ENCODE measurements at places on chromosomes 11 and 22.

- DNase-seq, result no peak
Observed at GRCh38 chr11:130089674-130090073, 20.0 kb downstream of the APLP2 start.

DNA sequence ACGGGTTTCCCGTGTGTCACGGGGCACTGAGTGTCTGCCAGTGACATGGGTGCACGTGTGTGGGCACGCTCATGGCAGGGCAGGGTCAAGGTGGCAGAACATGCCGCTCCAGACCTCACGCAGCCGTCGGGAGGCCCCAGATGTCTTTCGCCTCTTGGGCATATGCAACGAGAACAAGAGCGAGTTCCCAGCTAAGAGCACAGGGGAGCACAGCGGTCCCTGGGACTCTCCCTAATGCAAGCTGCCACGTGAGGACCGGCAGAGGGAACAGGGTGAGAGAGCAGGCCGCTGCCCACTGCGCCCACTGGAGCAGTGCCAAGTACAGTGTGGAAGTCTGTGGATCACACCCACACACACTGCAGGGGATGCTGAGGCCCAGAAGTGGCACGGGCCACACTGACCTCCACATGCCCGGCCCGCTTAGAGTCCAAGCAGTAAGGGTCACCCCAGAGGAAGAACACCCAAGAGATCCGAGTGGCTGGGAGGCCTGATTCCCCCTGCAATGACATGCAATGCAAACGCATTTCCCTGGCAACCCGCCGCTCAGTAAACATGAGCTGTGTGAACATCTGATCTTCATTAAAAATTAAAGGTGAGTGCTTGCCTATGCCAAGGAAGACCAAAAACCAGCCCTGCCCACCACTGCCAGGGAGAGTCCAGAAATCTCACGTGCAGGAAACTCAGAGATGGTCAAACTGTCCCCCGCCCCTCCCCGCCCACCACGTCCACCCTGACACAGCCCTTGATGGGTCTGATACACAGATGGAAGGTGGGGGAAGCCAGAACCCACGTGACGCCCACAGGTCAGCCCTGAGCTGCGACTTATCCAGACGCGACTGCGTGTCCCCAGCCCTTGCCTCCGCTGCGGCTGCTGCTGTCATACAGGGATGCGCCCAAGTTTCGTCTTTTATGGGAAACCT, 11.7 kb downstream of the CERK start:
- DNase-seq, result no peak

DNA sequence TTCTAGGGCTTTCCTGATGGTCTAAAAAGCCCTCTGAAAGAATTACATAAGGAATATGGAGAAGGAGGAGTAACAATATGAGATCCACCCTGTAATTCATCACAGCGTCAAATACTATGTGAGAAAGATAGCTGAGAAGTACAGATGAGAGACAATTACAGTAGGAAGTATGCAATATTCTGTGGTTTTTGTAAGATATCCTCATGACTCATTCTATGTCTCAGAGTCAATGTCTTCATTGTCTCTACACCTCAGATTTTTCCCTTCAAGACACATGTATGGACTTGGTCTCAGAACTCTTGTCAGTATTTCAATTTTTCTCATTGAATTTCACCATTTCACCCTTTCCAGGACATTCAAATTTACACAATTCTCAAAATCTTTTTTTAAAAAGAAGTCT, 343.3 kb upstream of the CTSC start:
- DNase-seq, result no peak

- DNase-seq, result no peak
Observed at GRCh38 chr11:68471360-68472340, 11.1 kb downstream of the PPP6R3 start.

GRCh38 chr11:125341676-125342075, 154.4 kb downstream of the FEZ1 start:
- DNase-seq, result no peak

DNA sequence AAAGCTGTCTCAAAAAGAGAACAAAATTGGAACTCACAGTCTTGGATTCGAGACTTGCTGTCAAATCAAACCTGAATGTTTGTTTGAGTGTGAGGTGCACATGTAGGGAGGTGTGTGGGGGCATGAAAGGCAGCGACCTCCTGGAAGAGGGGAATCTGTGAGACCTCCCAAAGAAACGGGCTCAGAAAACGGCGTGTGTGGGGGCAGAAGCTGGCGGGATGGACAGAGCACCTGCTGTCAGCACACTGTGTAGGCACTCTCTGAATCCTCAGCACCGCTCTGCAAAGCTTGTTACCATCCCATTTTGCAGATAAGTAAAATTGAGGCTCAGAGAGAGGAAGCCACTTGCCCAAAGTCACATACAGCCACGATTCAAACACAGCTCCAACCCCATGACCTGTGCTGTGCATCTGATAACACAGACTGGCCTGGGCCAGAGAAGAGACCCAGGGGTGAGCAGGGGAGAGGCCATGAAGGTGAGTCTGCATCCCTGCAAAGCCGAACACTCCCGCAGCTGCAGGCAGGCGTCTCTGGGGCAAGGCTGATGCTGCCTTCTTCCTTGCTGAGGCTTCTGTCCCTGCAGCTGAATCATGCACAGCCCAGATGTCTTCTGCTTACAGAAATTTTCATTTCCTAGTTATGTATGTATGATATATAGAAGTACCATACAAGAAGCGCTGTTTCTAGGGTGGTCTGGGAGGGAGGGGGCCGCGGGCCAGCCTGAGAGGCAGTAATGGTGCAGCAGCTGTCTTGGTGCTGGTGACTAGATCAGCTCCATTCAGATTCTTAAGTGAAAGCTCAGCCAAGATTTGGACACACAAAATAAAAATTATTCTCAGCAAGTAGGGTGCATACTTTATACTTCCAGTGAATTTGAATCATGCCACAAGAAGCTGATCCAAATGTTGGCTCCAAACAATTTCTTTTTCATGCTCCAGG, 67.3 kb upstream of the SHISAL1 start:
- DNase-seq, result no peak

- DNase-seq, result no peak
Observed at GRCh38 chr11:125397421-125397820, 98.6 kb downstream of the FEZ1 start.

DNA sequence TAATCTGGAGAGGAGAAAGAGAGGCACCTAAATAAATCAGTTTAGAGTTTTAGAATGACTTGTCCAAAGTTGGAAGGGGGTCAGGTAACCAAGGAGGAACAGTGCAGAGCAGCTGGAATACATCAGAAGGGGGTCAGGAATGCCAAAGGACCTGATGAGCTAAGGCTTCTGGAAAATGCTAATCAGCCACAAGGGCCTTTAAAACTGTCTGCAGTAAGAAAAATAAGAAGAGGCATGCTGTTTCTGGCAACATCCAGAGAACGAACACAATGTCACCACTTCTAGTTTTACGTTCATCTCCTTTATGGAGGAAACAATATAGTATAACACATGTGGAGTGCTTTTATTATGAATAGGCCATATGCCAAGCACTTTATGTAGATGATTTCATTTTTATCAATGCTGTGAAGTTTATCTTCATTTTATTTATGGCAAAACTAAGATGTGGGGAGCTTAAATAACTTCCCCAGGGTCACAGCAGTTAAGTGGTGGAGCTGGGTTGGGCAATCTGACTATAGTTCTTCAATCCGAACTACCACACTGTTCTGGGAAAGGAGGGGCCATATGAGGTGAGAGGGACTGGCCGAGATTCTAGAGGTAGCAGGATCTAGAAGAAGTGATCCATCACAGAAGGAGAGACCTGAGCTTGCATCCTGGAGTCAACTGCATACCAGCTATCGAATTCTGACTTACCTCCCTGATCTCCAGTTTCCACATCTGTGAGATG, 22.6 kb downstream of the ACO2 start:
- DNase-seq, result no peak

- DNase-seq, result peak; percentile 12
Observed at GRCh38 chr22:24758164-24758799, 16.2 kb downstream of the PIWIL3 start.

DNA sequence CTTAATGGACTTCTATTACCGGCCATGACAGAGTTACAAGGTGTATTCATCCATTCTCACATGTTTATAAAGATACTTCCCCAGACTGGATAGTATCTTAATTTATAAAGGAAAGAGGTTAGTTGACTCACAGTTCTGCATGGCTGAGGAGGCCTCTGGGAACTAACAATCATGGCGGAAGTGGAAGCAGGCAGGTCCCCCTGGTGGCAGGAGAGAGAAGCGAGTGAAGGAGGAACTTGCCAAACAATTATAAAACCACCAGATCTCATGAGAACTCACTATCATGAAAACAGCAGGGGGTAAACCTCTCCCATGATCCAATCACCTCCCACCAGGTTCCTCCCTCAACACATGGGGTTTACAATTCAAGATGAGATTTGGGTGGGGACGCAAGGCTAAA, 170.0 kb upstream of the PDGFD start:
- DNase-seq, result no peak

DNA sequence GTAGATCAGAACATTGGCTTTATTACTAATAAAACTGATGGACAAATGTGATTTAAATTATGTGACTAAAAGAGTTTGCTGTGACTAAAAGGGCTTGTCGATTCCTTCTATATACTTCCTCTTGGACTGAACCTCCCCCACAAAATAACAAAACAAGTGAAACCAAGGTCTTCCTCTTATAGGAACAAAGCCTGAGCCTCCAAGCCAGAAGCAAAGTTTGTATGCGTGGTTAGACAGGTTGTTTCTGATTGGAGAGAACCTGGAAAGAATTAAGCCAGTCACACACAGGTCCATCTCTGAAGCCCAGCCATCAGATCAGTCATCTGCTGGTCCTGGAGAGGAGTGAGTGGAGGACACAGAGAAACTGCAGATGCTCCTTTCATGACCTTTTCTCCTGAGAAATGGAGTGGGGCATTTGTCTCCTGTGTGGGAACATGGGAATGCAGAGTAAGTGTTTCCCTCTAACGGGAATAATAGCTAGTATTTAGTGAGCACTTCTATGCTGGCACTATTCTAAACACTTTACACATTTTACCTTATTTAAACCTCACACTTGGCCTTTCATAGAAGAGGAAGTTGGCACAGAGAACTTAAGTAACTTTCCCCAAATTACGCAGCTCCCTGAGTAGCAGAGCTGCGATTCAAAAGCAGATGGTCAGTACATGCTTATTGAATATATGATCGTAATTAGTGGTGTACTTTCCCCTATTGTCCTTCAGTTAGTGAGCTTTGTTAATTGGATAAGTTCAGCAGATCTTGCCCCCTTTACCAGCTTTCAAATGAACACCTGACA, 77.1 kb downstream of the UVRAG start:
- no peak for DNase-seq

DNA sequence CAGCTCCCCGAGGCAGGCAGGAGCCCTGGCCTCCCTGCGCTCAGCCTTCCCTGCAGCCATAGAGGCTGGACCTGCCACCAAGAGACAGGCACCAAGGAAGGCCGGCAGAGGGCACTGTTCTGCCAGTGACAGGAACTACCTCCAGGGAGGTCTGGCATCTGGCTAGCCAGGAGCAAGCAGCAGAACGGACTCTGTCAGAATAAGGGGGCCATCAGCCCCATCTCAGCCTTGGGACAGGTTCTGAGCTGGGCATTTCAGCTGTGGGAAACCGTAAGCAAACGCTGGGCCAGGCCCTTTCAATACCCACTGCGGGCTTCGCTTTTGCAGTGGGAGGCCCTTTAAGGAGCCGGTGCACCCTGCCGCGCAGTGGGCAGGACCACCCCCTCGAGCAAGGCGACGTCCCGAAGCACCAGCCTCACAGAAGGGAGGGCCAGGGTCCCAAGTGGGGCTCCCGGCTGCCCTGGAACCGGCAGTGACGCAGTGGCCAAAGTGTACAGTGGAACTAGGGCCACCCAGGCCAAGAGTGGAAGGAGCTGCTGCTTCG, 18.2 kb downstream of the IFT27 start:
- DNase-seq, result peak; percentile 47

DNA sequence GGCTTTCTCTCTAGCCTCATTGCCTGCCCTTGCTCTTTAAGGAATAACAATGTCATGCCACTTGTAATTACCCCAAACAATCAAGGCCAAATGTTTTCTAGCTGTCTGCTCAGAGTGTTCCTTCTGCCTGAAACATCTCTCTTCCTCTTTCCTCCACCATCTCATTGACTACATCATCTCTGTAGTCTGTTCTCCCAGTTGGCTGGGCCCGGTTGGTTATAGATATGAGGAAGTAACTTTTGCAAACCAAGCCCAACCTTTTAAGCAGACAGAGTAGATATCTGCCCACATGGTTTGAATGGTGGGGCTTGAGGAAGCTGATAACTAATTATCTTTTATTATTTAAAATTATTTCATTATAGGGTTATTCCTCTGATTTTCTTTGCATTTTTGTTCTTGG, 104.5 kb downstream of the NTM start:
- no peak for DNase-seq

DNA sequence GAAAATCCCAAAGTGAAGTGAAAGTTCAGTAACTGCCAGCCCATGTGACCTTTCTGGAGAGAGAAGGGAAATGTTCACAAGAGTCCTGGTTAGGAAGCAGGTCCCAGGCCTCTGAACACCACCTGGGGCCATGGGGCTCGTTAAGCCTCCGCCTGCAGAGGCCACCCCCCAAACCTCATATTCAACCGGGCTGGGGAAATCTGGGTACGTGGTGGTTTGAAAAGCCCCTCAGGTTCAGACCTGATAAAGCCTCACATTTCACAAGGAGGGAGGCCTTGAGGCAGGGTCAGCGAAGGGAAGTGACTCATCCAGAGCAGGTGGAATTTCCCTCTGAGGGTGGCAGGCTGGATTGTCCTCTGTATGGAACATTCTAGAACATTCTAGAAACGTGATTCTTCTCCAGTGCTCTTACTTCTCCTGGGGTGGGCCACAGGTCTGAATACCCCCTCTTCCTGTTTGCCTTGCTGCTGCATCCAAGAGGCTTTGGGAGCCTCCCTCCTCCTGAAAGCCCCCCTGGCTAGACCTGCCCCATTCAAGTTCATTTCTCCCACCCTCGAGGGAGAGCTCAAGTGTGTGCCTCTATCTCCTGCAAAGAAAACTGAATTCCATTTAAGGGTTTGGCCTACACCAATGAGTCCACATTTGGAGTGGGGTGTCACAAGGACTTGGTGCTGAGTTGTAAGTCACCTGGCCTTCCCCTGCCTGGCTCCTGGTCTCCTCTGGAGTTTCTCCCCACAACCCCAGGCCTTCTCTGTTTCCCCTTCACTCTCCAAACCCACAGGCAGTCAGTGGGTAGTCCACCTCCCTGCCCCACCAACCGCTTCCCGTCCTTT, 6.3 kb downstream of the FXYD2 start:
- DNase-seq, result no peak

DNA sequence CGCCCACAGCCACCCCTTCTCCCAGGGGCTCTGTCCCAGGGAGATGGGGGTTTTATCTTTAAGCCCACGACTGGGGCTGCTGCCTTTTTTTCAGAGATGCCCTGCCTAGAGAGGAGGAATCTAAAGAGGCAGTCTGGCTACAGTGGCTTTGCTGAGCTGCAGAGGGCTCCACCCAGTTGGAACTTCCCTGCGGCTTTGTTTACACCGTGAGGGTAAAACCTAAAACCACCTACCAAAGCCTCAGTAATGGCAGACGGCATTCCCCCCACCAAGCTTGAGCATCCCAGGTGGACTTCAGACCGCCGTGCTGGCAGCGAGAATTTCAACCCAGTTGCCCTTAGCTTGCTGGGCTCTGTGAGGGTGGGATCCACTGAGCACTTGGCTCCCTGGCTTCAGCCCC, 535.8 kb downstream of the NELL1 start:
- no peak for DNase-seq
